ENCODE measurements at places on chromosomes 11 and 22. TPM values are rescaled to one million over a fixed set of nuclear protein-coding genes. Genes with fewer than 3 reads are reported as not detected.

DNA sequence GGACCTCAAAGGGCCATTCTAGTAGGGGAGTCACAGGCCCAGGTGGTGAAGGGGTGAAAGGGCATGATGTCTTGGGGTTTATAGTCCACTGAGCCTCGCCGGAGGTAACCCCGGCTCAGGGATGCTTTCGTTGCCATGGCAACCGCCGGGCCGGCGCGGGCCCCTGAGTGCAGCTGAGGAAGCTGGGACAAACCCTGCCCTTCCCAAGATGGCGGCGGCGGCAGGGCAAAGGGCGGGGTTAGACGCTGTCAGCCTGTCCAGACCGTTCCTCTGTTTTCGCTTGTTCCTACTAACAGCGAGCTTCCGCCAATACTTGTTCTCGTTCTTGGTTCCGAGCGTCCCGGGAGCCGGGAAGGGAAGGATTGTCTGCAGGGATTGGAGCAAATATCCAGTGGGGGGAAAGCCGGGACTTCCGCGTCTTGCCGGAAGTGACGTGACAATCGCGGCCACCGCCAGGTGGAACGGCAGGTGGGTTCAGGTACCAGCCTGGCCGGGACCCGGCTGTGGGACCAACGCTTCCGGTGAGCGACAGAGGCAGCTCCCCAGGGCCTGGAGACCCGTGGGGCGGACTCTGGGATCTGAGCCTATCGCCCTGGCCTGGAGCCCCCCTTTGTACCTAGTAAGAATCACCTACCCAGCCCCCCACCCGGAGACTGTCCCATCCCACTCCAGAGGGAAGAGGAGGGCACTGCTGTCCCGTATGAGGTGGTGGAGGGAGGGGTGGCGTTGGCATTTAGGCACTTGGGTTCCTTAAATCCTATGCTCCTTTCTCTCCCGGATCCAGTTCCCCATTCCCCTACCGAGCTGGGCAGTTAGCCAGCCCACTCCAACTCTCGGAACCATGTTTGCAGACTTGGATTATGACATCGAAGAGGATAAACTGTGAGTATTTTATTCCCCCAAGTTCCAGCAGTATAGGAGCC, at the start of gene PICK1:
TSS of gene PICK1 (plus strand) at position 436 of the 923 bp plus-strand sequence. CDS start at position 842, 406 bp downstream.
- H3K27me3 ChIP-seq, result peaks cover 4% of the 10 kb centered on the region
- H3K4me1 ChIP-seq, result peaks cover 8% of the 10 kb centered on the region

DNA sequence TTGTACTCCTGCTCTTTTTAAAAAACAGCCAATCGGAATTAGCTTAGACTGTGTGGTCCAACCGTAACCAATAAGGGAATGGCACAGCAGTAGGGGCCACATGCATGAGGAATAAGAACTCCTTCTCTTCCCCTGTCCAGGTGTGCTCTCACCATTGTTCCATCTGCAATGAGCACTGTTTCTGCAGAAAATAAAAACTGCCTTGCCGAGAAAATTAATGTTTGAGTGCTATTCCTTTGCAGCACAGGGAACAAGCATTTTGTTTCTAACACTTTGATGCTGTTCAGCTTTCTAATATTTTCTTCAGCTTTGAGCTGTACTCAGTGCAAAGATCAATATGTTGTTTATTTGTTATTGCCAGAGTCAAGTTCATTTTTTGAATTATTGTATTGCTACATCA, 57.9 kb downstream of the PIWIL3 start:
- H3K27me3 ChIP-seq, result peaks cover 2% of the 10 kb centered on the region
- DNase-seq, result no peak
- no peak overlapping the region for H3K27ac ChIP-seq
- H3K36me3 ChIP-seq, result no peaks in the 10 kb centered on the region
- no peak overlapping the region for H3K4me3 ChIP-seq
- H3K4me1 ChIP-seq, result no peaks in the 10 kb centered on the region

ACTN3 gene
- 0.07 TPM for total RNA-seq

DNA sequence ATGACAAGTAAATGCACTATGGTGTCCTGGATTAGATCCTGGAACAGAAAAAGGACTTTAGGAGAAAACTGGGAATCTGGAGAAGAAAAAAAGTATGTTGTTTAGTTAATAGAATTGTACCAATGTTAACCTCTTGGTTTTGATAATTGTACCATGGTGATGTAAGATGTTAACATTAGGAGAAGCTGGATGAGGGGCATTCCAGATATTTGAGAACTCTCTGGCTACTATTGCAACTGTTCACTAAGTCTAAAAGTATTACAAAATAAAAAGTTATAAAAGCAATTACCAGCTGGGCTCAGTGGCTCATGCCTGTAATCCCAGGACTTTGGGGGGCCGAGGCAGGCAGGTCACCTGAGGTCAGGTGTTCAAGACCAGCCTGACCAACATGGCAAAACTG, 66.5 kb downstream of the EXT2 start:
- peaks cover 2% of the 10 kb centered on the region for H3K4me1 ChIP-seq
- no peak for DNase-seq
- H3K36me3 ChIP-seq, result peaks cover 12% of the 10 kb centered on the region
- no peaks in the 10 kb centered on the region for H3K27me3 ChIP-seq

DNA sequence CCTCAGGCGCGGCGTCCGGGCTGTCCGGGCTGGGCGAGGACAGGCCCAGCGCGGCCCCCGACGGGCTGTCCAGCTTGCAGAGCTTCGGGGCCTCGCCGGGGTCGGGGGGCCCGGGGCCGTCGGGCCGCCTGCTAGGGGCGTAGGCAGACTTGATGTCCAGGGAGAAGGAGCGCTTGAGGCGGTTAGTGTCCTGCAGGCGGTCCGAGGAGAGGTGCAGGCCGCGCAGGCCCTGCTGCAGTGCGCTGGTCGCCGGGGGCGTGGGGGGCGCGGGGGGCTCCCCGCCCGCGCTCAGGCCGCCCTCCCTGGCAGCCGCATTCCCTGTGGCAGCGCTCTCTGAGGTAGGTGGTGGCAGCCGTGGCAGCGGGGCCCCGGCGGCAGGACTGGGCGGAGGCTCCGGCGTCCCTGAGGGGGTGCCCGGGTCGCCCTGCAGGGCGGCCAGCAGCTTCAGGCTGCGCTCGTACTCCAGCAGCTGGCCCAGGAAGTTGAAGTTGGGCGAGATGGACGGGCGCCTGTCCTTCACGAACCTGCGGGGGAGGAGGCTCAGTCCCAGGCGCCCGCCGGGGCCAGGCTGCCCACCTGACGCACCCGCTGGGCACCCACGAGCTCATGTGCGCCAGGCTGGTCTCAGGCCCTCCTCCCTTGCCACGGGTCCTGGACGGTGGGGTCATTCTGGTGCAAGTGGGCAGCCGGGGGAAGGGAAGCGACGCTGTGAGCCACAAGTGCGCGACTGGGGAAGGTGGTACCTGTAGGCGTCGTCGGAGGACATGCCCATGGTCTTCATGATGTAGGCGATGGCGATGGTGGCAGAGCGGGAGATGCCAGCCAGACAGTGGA, 14.8 kb downstream of the DUSP8 start:
- no peak overlapping the region for H3K4me3 ChIP-seq
- no peaks in the 10 kb centered on the region for H3K36me3 ChIP-seq
- no peaks in the 10 kb centered on the region for H3K4me1 ChIP-seq
- H3K27me3 ChIP-seq, result no peaks in the 10 kb centered on the region

ANO9 gene
- total RNA-seq, result 36.9 TPM

GRCh38 chr11:71979602-71980001, 19.1 kb upstream of the IL18BP start:
- peaks cover 2% of the 10 kb centered on the region for H3K4me1 ChIP-seq
- no peak overlapping the region for H3K4me3 ChIP-seq
- no peak overlapping the region for H3K27ac ChIP-seq

DNA sequence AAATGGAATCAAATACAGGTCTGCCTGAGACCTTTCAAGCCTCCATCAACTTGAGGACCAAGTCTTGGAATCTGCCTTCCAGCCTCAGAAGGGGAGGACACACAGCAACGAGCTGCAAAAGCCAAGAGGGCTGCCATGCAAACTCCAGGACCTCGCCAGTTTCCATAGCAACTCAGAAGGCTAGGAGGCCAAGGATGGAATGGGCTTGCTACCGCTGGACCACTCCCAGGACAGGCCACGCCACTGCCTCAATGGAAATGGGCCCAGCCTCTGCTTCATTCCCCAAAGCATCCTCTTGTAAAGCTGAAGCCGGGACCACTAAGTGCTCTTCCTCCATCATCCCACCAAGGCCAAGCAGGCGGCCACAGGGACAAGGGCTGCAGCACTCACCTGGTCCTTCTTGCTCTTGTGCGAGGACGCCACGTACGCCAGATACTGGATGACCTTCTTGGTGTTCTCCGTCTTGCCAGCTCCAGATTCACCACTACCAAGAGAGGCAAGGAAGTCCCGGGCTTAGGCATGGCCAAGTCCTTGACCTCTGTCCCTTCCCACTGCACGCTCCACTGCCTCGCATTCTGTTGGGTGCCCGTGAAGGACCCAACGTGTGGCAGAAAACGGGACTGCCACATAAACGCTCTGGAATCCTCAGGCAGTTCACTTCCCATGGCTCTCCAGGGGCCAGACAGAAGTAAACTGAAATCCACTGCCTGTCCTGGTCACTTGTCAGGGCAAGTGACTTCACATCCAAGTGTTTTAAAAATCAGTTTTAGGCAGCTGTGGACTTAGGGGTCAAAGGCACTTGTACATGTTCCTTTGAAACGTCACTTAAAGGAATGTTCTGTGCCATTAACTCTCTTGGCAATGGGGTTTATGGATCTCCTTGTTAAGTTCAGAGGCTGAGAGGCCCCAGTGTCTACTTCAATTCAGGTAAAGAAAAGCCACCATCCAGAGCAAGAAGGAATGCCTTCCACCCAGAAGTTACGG, 61.3 kb downstream of the MYH9 start:
- peak overlapping the region; percentile 99 for H3K27ac ChIP-seq
- H3K4me1 ChIP-seq, result peaks cover 43% of the 10 kb centered on the region
- H3K36me3 ChIP-seq, result peaks cover 90% of the 10 kb centered on the region
- DNase-seq, result no peak

DNA sequence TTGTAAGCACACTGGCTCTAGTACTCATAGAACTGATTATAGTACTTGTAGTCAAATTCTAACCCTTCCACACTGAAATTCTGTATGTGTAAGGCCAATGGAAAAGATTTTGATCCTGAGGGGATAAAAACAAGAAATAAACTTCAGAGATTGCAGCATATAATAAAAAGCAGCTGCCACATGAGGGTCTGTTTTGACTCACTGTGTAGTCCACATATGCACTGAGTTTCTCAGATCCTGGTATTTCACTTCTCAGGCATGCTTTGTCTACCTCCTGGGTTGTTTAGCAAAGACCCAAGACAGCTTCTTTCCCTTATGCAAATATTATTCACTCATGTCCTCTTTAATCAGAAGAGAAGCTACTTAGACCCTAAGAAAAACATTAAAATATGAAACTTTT, 71.1 kb upstream of the SLC5A12 start:
- H3K27me3 ChIP-seq, result no peaks in the 10 kb centered on the region
- DNase-seq, result no peak
- no peaks in the 10 kb centered on the region for H3K36me3 ChIP-seq
- H3K4me1 ChIP-seq, result no peaks in the 10 kb centered on the region
- no peak overlapping the region for H3K4me3 ChIP-seq
- no peak overlapping the region for H3K27ac ChIP-seq

ZNF408 gene
- total RNA-seq, result 10.2 TPM

DNA sequence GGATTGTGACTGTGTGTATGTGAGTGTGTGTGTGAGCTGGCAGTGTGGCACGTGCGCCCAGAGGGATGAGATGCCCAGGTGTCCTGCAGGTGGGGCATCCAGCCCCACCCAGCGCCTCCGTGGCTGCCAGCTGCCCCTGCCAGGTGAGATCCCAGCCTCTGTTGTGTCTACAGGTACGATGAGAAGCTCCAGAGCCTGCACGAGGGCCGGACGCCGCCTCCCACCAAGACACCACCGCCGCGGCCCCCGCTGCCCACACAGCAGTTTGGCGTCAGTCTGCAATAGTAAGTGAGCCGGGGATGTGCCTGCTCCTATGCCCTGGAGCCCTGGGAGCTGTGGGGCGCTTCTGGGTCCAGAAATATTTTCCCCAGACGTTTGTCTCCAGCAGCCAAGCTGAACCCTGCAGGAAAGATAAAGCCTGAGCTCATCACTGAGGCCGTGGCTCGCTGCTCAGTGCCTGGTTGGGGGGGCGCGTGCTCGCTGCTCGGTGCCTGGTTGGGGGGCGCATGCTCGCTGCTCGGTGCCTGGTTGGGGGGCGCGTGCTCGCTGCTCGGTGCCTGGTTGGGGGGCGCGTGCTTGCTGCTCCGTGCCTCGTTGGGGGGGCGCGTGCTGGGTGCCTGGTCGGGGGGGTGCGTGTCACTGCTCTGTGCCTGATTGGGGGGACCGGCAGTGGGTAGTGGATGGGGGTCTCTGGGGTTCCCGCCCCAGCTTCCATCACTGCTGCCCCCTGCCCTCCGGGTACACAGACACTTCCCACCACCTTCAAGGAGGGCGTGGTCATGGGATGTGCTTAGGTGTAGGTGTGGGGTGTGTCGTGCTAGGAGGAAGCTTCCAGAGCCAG, 73.2 kb downstream of the ARHGAP8 start:
- H3K27me3 ChIP-seq, result no peaks in the 10 kb centered on the region
- no peak for DNase-seq
- no peaks in the 10 kb centered on the region for H3K4me1 ChIP-seq
- no peaks in the 10 kb centered on the region for H3K36me3 ChIP-seq
- no peak overlapping the region for H3K4me3 ChIP-seq
- H3K27ac ChIP-seq, result no peak overlapping the region

MS4A12 gene
- not detected for total RNA-seq

GRCh38 chr11:132357811-132358572, 987.6 kb downstream of the NTM start:
- H3K36me3 ChIP-seq, result no peaks in the 10 kb centered on the region
- no peak overlapping the region for H3K4me3 ChIP-seq
- peak overlapping the region; percentile 45 for H3K27ac ChIP-seq
- H3K4me1 ChIP-seq, result peaks cover 33% of the 10 kb centered on the region
- H3K27me3 ChIP-seq, result no peaks in the 10 kb centered on the region

DNA sequence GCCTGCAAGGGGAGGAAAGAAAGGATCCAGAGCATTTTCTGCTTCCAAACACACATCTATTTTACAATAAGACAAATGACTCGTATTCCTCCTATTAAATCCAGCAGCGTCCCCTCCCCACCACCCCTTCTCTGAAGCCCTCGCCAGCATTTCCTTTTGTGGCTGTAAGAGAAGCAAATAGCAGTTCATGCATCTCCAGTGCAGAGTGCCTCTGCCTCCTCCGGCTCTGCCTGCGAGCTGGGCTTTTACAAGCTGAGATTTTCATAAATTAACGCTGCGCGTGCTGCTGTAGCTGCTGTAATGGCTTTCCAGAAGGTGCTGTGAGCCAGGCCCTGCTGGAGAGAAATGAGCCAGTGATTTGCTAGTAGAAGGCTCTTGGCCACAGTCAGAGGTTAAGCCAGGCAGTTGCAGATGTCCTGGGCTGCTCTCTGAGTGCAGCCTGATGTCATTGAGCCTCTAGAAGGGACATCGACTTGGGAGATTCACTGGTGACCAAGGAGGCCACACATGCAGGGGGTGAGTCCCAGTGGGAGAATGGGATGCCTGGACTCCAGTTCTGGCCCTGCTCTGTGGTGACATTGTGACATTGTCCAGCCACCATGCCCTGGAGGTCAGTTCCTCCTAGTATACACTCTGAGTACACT, 134.5 kb upstream of the NAV2 start:
- H3K36me3 ChIP-seq, result no peaks in the 10 kb centered on the region
- H3K27me3 ChIP-seq, result peaks cover 2% of the 10 kb centered on the region
- no peak overlapping the region for H3K27ac ChIP-seq
- DNase-seq, result no peak

- DNase-seq, result peak; percentile 51
- H3K27ac ChIP-seq, result peak overlapping the region; percentile 93
- peaks cover 33% of the 10 kb centered on the region for H3K36me3 ChIP-seq
- peak overlapping the region; percentile 98 for H3K4me3 ChIP-seq
These were observed 1.1 kb upstream of the GNB1L start for GRCh38 chr22:19855504-19856409.
